Fibroblast of skin of abdomen (primary cell): ENCODE measurements at places on chromosomes 12 and 14.

- DNase-seq = no peak
Observed at GRCh38 chr14:96638041-96638855, 136.1 kb downstream of the PAPOLA start.

GRCh38 chr14:51889851-51890250, 29.4 kb downstream of the GNG2 start:
- DNase-seq = no peak

GRCh38 chr12:119419381-119419780, 84.9 kb downstream of the CCDC60 start:
- no peak for DNase-seq

DNA sequence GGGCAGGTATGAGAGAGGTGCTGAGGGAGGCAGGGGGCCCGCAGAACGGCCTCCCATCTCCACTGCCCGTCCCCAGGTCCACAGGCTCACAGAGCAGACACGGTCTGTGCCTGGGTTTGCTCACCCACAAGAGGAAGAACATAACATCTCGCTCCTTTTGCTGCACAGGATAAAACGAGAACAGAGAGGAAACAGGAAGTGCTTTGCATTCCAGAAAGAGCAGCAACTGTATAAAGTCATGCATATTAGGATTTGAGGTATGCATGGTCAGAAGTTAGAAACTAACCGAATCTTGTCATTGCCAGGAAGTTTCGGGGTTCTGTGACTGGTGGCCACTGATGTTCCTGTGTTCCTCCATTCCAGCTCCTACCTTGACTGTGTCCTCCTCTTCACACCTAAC, 25.0 kb downstream of the NTF3 start:
- peak; percentile 90 for DNase-seq

DNA sequence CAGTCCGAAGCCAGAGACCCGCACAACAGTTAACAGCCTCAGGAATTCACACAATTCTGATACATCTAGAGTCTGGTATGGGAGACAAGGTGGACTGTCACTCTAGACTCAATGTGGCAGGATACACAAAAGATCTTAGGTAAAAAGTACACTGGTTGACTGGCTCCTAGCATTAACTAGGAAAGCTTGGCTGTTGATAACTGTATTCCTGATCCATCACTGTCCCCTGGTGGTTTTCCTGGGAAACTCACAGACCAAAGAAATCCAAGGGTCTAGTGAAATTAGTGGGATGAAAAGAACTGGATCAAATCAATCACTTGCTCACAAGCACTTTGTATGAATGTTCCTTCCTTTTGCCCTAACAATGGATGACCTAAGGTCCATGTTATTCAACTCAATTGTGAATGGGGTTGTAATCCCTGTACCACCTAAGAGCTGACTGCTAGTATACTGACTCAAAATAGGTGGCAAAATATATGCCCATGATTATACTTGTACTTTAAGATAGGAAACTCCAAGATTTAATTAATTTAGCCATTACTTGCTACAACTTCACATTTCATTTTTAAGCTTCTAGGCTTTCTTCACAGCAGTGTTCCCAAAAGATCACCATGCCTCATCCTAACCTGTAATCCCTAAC, 14.0 kb downstream of the NPC2 start:
- DNase-seq = peak; percentile 32

- DNase-seq = no peak
Observed at GRCh38 chr12:93006471-93007208, 77.5 kb upstream of the EEA1 start.

- no peak for DNase-seq
Observed at GRCh38 chr14:50744231-50744630, 76.1 kb upstream of the SAV1 start.

DNA sequence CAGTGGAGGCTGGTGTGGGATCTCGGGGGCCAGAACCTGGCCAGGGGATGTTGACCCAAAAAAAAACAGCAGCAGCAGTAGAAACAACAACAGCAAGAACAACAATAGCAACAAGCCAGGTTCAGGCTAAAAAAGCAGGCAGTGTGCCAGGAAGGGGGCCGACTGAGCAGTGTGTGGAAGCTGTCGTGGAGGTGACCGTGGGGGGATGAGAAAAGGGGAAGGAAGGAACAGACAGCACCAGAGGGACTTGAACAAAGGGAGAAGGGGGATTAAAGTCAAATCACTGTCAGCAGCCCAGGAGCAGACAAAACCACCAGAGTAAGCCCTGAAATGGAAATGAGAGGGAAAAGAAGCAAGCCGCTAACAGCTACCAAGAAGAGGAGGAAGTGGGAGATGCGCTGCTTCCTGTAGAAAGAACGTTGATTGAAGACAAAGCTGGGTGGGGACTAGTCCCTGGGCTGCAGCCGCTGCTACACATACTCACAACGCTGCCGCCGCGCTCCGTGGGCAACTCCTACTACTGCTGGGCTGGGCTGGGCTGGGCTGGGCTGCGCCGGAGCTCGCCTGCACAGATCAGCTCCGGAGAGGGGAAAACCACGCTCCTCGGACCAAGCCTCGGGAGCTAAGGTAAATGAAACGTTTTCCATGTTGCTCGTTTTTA, at the start of gene GNG2:
TSS of gene GNG2 (plus strand) at position 449 of the 661 bp plus-strand sequence. CDS start 90,067 bp downstream, outside the sequence.
- DNase-seq = peak; percentile 82

DNA sequence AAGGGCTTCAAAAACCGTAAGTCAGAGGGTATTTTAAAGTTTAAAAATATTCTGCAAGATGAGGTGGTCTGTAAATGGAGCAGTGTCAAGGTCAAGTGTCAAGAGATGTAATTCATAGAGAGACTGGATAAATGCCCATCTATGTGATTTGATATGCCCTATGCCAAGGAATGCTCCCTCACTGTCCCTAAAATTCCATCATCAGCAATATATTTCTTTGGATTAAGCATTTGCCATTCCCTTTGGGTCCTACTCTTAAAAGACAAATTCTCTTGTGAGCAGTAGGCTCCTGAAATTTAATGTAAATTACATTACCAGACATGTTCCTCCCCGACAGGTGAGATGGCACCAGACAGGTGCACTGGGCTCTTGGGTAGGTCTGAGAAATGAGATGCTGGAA, 16.0 kb upstream of the FOS start:
- no peak for DNase-seq

DNA sequence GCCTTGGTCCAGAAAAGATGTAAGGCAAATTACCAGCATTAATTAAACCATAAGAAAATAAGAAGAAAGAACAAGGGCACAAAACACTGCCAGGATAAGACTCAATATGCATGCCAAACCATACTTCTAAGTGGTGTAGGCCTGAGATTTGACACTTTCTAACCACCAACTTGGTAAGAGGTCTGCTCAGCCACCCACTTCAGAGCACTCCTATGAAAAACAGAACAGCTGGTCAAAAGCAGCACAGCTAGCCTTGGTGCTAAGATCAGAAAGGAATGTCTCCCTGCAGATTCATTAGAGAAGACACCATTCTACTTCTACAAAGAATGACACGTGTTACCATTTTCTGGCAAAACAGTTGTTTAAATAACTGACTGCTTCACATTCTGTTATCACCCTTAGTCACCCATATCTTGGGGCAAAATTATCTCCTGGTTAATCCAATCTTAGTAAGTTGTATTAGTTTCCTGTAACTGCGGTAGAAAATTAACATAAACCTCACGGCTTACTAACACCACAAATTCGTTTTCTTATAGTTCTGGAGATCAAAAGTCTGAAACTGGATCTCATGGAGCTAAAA, 13.2 kb downstream of the RPS6KA5 start:
- no peak for DNase-seq

DNA sequence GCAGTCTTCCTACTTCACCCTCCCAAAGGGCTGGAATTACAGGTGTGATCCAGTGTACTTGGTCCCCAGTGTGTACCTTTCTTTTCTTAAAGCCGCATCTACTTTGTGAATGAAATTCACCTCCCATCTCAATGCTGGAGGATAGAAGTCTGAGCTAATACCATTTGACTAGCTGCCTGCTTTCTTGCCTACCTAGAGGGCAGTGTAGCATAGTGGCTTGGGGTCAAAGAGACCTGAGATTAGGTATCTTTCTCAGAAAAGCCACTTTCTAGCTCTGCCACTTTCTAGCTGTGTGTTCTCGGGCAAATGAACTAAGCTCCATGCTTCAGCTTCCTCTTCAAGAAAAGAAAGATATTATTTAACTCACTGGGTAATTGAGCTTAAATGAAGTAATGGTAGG, 16.9 kb downstream of the SMOC1 start:
- no peak for DNase-seq

GRCh38 chr12:93514853-93515252, 47.5 kb downstream of the MRPL42 start:
- peak; percentile 79 for DNase-seq

DNA sequence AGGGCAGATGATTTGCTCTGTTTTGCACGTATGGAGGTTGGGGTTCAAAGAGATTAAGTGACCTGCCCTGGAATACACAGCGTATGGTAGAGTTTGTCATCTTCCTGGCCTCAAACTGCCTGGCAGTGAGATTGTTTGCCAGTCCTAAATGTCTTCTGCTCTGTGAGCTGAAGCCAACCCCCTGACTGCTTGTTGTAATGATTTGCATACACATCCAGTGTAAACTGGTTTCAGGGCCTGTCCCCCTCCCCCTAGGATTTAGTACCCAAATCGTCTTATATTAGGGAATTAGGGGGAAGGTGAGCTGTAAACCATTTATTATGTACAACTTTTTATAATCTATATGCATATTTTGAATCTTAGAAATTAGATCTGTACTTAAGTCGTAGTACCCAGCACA, 38.4 kb downstream of the AKAP3 start:
- no peak for DNase-seq

DNA sequence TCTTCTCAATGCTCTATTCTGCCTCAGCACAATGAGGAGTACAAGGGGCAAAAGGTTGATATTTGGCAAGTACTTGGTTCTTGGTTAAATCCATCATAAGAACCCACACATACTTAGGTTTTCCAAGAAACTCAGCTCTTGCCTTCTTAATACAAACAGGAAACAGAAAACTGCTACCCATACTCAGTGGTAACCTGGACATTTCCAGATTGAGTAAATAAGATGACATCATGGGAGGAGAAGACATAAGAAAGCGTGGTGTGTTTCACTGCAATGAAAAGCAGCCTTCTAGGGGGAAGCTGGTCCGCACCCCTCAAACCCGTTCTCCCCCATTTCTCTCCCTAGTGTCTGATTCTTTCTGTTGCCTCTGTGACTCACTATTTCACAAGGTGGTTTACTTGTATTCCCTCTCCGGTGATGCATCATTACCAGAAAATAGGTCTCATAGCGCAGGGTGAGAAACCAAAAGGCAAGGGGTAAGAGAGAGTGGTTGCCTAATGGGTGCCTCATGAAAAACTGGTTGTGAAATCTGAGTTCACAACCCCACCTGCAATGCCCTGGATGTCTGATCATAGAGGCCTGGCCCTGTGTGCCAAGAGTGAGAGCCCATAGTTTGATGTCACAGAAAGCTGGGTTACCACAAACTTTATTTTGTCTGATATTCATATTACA, 326.5 kb upstream of the TBX3 start:
- DNase-seq = no peak

GRCh38 chr14:42141328-42141727, 534.7 kb downstream of the LRFN5 start:
- no peak for DNase-seq

GRCh38 chr12:47902131-47902639, 2.6 kb downstream of the VDR start:
- no peak for DNase-seq

DNA sequence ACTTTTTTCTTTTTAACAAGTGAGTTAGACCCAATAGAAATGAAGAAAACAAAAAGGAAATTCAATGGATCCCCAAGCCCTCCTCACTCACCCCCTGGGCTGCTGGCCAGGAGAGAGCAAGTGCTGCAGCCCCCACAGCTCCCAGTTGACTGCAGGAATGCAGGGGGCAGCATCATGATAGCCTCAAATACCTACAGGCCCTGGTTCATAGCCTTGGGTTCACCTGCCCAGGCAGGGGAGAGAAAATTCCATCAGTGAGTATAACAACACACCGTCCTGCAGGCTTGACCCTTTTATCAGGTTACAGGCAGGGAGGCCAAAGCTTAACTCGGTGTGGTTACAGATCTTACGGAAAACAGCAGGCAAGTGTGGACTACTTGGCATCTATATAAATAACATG, 76.3 kb downstream of the PHLDA1 start:
- DNase-seq = no peak

- DNase-seq = no peak
Observed at GRCh38 chr14:66378712-66379505, 107.3 kb upstream of the CCDC196 start.

- DNase-seq = no peak
Observed at GRCh38 chr12:53191096-53191884, 10.6 kb upstream of the CSAD start.

DNA sequence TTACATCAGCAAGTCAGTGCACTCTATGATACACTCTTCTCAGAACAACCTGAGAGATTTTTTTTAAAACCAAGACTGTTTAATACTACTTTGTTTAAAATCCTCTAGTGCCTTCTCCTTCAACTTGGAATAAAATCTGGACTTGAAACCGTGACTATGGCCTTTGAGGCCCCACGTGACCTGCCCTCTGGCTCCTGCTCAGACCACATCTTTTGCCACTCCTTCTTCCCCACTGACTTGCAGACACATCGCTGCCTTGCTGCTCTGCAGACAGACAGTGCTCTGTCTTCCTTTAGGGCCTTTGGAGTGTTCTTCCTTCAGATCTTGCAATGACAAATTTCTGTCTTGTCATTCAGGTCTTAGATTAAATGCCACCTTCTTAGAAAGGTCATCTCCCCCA, 48.5 kb downstream of the TTC8 start:
- no peak for DNase-seq

- DNase-seq = no peak
Observed at GRCh38 chr14:76525106-76525821, 149.3 kb downstream of the ESRRB start.

GRCh38 chr14:74652541-74652940, 40.5 kb upstream of the LTBP2 start:
- DNase-seq = no peak

GRCh38 chr12:125305231-125305630, 240.0 kb downstream of the AACS start:
- DNase-seq = no peak

DNA sequence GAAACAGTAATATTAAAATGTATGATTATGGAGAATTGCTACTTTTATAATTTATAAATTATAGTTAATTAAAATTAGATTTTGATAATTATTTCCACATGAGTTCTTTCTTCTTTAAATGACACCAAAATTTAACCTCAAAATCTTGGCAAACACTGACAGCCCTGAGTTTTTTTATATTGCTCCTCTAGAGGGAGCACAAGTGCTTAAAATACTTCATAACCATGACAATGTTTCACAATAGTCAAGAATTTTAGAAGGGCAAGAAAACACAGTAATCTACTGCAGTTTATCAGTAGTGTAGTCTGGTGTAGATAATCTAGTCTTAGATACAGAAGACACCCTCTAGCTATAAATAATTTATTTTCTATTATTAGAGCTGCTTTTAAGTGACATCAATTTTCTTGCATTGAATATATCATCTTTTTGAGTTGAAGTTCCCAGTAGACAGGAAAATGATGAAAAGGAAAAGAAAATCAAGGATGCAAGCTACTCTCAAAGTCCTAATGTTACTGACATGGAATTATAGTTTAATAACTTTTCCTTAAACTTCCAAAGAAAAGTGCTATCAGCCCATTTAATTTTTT, 14.3 kb upstream of the PTGER2 start:
- DNase-seq = peak; percentile 56
